Neuronal stem cell (in vitro differentiated cells): ENCODE measurements at places on chromosomes 6 and 20.

- no peak for DNase-seq
Measured at GRCh38 chr20:10739566-10739965, 65.8 kb upstream of the JAG1 start.

GRCh38 chr6:138498629-138499302, 528 bp downstream of the NHSL1 start:
- DNase-seq, result no peak

DNA sequence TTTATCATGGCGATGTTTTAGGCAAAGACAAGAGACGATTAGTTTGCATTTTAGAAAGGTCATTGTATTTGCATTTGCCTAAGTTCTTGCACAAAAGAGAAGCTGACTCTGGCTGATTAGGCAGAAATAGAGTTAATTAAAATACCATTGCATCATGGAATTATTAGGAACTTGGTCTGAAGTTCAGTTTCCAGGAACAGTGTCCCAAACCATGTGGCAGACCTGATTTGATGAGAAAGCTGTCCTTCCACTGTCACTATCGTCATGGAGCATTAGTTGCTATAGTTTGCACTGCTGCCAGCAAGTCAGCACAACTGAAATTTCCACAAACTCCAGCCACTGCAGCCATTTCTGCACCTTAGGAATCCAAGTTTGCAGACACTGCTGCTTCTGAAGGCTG, 24.3 kb upstream of the MCUR1 start:
- no peak for DNase-seq

DNA sequence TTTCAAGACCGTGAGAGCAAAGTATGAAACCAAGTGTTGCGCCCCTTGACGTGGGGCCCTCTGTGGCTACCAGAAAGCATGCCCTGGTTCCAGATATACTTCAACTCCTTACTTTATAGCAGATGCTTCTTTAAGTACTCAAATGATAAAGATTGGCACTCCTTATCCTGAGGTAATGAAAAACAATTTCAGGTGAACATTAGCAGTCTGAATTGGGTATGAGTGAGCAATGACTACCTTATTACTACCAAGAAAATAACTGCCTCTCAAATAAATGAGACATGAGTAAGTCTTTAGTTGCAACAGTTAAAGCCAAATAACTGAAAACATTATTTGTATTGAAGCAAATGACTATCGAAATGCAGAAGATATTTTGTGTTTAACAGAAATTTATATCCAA, 408.7 kb downstream of the MMUT start:
- DNase-seq, result no peak

DNA sequence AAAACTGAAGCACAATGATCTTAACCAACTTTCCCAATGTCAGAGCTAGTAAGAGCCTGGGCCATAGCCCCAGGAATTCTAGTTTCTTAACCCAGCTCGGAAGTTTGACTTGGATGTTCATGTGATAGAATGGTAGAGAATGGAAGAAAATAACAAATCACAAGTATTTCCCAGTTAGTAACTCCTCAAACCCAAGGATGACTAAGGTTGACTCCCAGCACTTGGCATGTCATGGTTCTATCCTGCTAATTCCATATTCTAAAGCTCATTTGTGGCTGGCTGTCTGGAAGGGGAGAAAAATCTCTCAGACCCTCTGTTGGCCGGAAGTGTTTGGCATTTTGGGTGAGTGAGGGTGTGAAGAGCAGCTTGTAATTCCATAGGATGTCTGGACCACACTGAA, 248.7 kb downstream of the RFPL4B start:
- DNase-seq, result no peak

GRCh38 chr6:147805155-147805554, 296.7 kb downstream of the SAMD5 start:
- no peak for DNase-seq

GRCh38 chr6:5205035-5205507, 55.7 kb downstream of the LYRM4 start:
- no peak for DNase-seq

GRCh38 chr6:15905488-15906419, 223.1 kb upstream of the MYLIP start:
- no peak for DNase-seq

DNA sequence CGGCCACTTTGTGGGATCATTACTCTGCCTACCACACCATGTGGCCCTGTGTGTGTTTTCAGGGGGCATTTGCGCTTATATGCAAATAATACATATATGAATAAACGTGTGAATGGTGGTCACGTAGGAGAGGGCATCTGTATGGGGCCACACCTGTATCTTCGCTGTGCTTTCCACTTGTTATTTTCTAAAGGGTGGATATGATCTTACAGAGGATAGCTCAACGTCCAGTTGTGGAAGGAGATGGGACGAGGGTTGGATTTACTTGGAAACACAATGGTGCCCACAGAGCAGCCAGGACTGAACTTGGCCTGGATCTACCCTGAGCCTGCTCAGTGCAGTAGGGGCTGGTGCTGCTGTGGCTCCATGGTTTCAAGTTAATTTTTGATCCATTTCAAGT, 93.3 kb downstream of the YTHDF1 start:
- DNase-seq, result no peak

- no peak for DNase-seq
Measured at GRCh38 chr20:17499041-17499440, 32.1 kb downstream of the BFSP1 start.

GRCh38 chr20:32600681-32601237, 15.6 kb upstream of the NOL4L start:
- no peak for DNase-seq

GRCh38 chr6:137496909-137497720, 2.9 kb upstream of the OLIG3 start:
- DNase-seq, result peak; percentile 33

DNA sequence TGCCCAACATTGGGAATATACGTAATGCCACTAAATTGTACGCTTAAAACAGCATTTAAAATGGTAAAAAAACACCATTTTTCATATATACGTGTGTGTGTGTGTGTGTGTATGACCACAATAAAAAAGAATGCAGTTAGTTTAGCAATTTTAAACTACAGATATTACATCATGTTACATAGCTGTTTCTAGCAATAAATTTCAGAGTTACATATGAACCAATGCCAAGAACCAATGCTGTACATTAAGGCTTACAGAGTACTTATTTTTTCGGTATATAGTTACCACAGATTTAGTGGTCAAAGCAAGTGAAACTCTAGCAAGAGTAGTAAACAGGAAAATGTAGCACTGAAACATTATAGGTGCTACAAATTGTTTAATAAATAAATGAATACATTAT, 119.3 kb downstream of the PDE10A start:
- DNase-seq, result no peak

DNA sequence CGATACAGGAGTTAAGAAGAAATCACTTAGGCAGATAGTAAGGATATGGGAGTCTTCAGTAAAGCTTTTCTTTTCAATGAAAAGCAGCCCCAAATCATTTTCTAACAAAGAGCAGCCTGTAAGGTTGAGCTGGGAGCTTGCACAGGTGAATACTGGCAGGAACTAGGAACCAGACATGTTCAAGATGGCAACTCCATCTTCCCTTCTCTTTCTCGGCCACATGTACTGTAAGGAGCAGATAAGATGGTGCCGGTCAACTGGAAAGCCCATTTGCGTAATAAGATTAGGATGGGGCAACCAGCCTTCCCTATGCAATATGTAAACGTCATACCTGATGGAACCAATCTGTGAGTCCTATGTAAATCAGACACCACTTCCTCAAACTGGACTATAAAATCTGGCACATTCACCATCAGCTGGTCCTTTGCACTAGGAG, 46.2 kb upstream of the RNGTT start:
- DNase-seq, result no peak

DNA sequence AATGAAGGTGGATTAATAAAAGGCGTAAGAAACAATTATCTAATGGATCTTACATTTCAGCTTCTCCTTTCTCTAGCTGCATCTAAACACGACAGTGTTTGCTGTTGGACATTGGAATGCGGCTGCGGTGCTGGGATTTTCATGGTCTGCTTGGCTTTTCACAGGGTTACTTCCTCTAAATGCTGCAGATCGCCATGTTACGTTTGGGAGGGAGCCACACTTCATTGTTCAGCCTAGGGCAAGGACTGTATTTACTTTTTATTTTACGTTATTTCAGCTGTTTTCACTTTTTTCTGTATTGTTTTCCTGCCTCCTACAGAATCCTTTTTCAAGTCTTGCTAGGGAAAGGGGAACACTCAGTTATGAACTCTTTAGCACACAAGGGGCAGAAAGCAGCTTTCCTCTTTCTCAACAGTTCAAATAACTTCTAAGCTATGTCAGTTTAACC, 97.9 kb upstream of the MTHFD1L start:
- peak; percentile 40 for DNase-seq

DNA sequence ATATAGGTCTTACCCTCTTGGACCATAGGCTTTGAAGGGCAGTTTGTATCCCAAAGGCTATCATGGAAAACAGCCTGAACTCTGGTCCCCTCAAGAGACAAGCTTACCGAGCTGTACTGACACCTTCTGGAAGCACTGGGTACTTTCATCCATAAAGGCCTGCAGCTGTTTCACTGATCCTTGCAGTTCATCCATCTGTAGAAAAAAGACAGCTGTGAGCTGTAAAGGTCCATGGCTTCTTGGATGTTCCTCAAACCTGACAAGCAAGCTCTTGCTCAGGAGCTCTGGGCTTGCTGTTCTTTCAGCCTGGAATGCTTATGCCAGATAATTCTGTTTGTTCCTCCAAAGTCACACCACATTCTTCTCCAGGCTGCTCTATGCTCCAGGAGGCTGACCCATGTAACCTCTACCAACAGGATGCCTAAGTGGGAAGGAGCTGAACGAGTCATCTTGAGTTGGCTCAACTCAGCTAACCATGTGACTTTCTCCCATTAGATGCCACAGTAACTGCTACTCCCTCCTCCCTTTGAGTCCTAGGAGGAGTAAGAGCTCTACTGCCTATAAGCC, 8.8 kb upstream of the NDRG3 start:
- peak; percentile 41 for DNase-seq

DNA sequence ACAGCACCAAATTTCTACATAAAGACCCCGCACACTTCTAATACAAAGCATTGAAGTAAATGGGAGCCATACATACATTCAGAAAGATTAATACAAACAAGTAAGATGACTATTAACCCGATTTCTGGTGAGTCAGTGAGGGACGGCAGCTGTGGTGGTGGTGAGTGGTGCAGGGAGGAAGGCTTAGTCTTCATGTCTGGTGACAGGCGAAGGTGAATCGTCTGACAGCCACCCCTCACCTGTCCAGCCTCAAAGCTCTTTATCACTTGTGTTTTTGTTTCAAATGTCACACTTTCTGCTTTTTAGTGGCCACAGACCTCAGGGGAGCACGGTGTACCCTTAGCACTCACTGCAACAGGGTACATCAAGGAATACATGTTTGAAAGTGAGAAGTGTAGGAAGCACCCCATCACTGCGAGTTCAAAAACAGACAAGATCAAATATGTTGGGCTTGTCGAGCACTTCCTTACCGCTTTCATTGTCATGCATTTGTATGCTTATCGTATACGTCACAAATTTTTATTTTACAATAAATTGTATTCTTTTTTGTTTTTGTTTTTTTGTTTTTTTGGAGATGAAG, 63.5 kb downstream of the IRF4 start:
- DNase-seq, result no peak

GRCh38 chr20:20036756-20037155, 15.5 kb downstream of the CRNKL1 start:
- no peak for DNase-seq

DNA sequence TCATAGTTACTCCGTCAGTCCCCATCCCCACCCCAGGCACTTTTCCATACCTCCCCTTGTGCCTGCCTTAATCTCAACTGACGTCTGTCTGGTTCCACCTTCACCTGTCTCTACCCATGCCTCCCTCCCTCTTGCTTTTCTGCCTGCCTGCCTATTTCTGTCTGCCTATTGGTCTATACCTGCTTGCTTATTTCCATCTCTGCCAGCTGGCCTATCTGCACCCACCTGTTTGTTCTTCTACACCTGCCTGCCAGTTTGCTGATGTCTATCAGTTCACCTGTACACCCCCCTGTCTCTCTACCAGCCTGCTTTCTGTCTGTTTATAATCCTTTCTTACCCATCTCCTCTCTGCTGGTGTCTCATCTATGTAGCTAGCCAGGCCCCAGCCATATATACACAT, 87.5 kb downstream of the RALGAPA2 start:
- DNase-seq, result no peak

GRCh38 chr6:144353871-144354314, 68.8 kb downstream of the UTRN start:
- DNase-seq, result no peak

DNA sequence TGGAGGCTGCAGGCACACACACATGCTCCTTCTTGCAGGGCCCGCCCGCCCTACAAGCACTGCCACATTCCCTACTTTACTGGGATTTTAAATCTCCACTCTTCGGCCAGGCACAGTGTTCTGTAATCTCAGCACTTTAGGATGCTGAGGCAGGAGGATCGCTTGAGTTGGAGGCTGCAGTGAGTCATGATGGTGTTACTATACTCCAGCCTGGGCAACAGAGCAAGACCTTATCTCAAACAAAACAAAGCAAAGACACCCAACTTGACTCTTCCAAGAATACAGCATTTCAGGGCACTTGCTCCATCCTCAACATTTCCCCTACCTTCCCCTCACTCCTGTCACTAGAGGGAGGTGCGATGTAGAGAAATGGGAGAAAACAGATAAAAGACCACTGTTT, 194.0 kb downstream of the MYLK4 start:
- no peak for DNase-seq

GRCh38 chr6:6925391-6926164, 182.2 kb upstream of the RREB1 start:
- DNase-seq, result no peak

DNA sequence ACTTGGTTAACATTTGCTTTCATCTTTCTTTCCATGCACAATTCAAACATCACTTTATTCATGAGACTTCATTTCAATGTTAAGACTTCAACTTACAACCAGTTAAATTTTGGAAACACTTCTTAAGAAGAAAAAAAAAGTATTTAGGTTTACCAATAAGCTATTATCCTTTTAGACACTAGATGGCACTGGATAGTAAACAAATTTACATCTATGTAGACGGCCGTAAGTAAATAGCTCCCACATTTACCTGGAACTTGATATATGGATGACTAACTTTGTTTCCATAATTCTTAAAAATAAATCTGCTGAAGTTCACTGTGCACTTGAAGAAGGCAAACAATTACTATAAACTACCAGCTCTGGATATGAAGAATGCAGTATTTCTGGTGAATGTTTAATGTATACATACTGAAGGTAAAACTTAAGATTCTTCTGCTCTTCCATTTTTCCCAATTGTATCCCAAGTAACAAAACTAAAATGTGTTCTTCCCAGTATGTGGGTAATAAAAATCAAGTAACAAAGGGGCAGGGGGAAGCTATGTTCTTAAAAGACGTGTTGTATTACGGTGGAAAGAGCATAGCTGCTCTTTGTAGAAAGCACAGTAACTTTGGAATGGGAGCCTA, 130.6 kb upstream of the C6orf118 start:
- peak; percentile 26 for DNase-seq
